ENCODE measurements at places on chromosomes 13 and 19.

DNA sequence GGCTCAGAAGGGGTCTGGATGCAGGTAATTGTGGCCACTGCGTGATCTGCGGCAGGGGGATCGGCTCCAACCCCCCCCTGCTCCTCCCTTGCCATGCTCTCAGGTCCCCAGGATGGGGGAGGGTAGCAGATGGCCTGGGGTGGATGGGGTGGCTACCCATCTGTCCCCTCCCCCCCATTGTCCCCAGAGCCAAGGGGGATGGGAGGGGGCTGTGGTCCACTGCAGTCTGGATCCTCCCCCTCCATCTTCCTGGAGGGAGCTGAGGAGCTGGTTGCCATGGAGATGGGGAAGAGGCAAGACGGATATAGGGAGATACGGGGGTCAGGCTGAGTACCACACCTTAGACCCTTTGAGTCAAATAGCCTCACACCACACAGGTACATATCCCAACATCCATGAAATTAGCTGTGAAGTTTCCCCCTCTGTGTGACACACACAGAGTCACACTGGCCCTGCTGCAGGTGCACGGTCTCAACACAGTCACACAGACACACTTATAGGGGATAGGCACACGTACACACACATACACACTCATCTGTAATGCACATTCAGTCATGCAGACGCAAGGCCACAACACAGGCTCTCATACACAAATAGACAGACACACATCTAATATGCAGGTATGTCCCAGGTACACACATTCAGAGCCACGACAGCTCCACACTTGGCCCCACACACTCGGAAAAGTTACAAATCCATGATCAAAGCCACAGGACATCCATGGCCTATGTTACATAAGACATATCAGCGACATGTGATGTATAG is 1.8 kb upstream of the NOVA2 start:
- no peak for DNase-seq

GRCh38 chr13:99731747-99732146 is 230.5 kb downstream of the TM9SF2 start:
- no peak for DNase-seq

- DNase-seq: no peak
Measured at GRCh38 chr19:7865262-7865911, 8.8 kb downstream of the PRR36 start.

GRCh38 chr19:9943744-9944143 is 7.4 kb upstream of the OLFM2 start:
- DNase-seq: no peak

GRCh38 chr19:16125737-16126495 is 14.2 kb downstream of the RAB8A start:
- no peak for DNase-seq

GRCh38 chr13:42656161-42656560 is 82.2 kb downstream of the TNFSF11 start:
- no peak for DNase-seq

DNA sequence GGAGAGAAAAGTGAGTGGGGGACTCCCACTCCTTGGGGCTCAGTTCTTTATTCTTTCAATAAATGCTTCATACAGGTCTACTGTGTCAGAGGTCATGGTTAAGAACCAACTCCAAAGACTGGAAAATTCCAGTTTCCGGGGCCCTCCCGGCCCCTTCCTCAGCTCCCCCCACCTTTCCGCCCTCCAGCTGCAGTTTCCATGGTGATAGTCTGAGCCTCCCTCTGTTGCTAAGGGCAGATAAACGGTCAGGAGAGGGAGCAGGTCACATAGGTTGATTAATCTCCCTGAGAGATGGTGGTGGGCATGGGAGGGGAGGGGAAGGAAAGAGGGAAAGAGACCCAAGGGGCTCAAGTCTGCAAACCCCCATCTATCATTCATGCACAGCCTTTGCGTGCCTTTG is 131.5 kb upstream of the USP29 start:
- DNase-seq: no peak

DNA sequence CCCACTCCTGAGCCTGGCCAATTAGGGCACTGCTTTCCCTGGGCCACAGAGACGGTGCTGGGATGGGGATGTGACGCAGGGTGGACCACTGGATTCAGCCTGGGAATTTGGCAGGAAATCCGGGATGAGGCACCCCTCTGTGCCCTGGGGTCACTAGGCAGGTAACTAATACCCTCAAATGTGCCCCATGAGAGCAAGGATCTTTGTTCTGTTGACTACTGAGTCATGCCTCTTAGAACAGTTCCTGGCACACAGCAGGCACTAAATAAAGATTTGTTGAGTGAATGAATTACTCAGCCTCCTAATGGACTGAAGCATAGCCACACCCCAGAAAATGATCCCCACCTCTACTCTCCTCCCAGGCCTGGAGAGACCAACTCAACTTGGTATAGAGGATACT is 15.9 kb downstream of the OPA3 start:
- DNase-seq: no peak

DNA sequence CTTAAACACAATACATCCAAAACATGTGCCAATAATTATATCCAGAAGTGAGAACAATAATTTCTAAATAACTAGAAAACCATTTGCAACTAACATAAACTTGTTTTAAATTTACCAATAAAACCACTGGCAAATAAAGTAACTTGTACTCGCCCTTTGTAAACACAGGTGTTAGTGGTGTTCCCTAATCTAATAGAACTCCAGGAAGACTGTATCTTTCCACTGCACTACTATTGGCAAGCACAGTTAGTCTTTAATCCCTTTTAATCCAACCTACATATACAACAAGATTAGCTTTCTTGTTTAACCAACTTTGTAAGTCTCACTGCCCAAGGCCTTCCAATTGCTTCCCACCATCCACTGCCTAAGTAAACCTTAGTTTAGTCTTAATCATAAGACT is 79.5 kb downstream of the PCDH9 start:
- no peak for DNase-seq

GRCh38 chr19:18346091-18346490 is 5.7 kb downstream of the PGPEP1 start:
- DNase-seq: no peak

GRCh38 chr13:110089100-110089499 is 217.9 kb downstream of the COL4A1 start:
- DNase-seq: no peak

DNA sequence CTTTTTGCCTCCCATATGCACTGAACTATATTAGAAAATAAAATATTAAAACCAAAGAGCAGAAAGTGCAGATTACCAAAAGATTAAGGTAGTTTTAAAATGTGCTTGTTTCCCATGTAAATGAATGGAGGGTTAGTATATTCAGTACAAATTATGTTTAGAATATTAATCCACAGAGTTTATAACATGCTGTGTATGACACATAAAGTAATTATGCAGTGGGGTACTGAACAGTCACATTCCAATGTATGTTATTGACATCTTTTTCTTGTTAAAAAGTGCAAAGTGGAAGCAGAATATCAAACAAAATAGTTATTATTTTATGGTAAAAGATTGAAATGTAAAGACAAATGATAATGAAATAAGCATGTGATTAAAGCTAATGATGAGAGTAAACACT is 79.3 kb downstream of the GPC6 start:
- no peak for DNase-seq

DNA sequence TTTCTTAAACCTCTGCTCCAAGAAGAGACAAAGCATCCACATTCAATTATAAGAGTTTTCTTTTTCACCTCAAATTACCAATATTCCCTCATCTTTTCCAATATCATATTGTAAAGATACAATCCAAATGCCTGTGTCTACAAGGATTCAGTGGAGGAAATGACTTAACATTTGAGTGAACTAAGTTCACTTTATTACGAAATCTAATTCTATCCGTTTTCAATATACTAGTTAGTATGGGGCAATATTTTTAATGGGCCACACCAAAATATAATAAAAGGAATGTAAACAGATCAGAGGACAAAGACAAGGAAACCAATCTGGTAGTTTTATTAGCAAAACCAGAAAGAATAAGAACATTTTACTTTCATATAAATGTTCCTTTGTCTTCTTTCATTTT is 136.0 kb downstream of the DCLK1 start:
- no peak for DNase-seq

- no peak for DNase-seq
Measured at GRCh38 chr13:106523576-106523975, 11.9 kb downstream of the EFNB2 start.

GRCh38 chr13:79191501-79191900 is 214.6 kb downstream of the RBM26 start:
- no peak for DNase-seq

DNA sequence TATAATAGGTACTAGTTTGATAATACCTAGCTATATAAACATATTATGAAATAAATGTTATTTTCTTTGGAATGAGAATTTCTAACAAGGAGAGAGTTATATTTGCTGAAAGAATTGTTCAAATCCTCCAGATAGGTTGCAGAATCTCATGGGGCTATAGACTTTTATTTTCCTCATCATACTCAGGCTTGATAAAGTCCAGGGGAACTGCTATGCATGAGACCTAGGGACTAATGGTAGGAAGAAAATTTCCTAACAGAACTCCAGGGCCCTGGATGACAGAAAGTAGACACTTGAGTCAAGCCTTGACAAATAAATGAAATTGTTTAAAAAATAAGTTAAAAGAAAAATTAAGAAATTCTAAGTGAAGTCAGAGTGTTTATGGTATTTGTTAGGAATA is 138.5 kb upstream of the DACH1 start:
- DNase-seq: no peak

DNA sequence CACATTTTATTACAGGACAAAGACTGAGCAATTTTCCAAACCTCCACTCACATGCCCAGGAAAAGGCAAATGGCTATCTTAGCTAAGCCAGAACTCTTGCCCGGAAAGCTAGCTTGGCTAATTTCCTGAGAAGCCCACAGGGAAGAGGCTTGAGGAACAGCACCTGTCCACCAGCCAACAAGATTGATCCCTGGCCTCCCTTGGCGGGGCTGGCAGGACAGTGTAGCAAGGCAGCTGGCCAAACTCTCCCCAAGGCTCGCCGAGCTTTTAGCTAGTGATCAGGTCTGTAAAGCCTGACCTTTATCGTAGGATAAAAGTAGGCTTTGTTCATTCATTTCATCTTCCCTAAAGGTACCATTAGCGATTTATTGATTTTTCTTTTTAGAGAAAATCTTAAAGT is 101.4 kb downstream of the UQCRFS1 start:
- DNase-seq: no peak

- DNase-seq: no peak
Measured at GRCh38 chr13:80486402-80486801, 145.5 kb upstream of the SPRY2 start.

GRCh38 chr13:35387682-35388250 is 88.7 kb downstream of the MAB21L1 start:
- DNase-seq: no peak

GRCh38 chr13:40644838-40645604 is 21.4 kb downstream of the FOXO1 start:
- no peak for DNase-seq

GRCh38 chr13:41356786-41357185 is 45.7 kb downstream of the NAA16 start:
- no peak for DNase-seq

GRCh38 chr13:56201834-56202233 is 938.9 kb upstream of the PRR20A start:
- DNase-seq: no peak

DNA sequence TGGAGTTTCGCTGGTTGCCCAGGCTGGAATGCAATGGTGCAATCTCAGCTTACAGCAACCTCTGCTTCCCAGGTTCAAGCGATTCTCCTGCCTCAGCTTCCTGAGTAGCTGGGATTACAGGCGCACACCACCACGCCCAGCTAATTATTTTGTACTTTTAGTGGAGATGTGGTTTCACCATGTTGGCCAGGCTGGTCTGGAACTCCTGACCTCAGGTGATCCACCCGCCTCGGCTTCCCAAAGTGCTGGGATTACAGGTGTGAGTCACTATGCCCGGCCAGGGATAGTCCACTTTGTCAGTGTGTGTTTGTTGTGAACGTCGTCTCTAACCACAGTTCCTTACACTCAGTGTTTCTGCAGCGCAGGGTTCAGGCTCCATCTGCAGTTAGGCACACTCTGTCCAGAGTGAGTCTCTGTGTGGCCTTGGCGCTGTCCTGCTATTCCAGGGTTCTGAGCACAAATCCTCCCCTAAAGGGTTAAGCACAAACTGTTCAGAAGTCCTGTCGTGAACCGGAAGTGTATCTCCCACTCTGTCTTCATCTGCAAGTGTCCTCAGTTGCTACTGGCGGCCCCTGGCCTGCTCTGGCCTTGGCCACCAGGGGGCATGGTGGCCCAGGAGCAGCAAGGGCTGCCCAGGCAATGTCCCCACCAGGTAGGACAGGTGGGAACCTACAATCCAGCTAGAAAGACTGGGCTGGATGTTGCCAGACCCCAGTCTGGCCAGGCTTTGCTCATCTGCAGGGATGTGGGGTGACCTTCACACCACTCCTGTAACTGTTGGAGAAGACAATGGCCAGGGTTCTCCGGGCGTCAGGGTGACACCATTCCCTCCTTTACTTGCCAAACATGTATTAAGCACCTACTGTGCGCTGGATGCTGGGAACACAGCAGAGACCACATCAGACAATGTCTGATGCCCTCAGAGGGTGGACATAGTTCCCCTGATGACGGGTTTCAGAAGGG is 38.8 kb upstream of the GATAD2A start:
- peak; percentile 76 for DNase-seq

- no peak for DNase-seq
Measured at GRCh38 chr13:80787604-80788003, 446.7 kb upstream of the SPRY2 start.

DNA sequence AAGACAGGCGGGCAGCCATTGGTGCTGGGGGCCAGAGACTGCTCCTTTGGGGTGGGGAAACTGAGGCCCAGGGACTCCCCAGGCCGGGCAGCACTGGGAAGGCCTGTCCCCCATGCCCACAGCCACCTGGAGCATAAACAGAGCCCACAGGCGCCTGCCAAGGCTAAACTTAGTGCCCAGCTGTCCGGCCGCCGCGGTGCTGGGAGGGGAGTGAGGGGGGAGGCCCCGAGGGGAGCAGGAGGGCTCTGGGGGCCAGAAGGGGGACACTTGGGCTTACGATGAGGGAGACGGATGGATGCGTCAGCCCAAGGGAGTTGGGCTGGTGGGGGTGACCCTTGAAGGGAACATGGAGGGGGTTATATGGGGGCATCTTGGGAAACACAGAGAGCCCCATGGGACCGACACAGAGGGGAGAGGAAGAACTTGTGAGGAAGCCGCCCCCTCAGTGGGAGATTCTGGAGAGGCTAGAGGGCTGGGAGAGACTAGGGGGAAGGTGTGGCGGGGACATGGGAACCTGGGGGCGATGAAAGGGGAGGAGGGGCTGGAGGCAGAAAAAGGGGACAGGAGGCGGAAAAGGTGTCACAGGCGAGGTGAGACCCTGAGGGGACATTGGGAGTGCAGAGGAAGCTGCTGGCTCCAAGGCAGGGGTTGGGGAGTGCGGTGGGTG is 2.2 kb downstream of the CERS1 start:
- DNase-seq: no peak
